Hippocampal formation (tissue), 2 donors: ENCODE measurements at places on chromosomes 3 and 15.

GRCh38 chr3:129261894-129262293, 12.5 kb downstream of the COPG1 start:
- no peak for DNase-seq

DNA sequence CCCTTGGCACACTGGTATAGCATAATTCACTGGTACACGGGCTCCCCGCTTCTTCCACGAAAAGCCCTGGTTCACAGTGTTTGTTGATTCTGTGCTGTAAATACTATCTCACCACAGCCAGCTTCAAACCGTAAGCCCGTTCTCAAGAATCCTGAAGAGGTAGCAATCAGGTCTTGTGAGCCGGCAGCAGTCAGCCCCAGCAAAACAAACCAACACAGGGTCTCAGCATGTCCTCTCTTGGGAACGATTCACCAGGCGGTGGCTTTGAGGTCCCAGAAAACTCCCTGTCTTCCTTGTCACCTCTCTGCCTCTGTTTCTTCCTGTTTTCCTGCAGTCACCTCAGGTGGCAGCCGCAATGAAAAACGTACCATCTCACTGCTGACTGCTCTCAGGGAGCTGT, 19.1 kb upstream of the FAM3D start:
- no peak for DNase-seq

DNA sequence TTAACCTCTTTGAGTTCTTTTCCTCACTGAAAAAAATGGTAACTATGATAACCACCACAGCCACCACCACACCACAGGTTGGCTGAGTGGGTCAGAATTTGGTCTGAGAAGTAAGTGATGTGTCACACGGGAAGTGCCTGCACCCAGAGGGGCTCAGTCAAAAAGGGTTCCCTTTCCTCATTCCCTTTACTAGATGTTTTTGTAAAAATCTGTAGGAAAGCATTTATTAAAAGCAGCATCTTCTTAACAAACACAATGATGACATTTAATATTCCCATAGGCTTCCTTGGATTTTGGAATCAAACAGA, 23.2 kb downstream of the CFAP92 start:
- DNase-seq = no peak

DNA sequence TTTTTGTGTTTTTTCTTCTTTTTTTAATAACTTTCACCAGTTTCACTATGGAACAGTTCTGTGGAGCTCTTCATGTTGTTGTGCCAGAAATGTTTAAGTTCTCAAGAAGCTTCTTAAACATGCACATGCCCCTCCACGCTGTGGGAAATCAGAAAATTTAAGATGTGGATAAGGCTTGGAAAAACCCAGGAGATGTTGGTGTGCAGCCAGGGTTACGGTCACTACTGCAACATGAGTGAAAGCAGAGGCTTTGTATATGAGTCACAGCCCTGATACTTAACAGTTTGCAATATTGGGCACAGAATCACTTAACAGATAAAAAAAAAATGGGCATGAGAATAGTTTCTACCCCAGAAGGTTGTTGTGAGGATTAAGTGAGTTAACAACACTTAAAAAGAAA, 399.9 kb downstream of the LRTM1 start:
- DNase-seq = no peak

DNA sequence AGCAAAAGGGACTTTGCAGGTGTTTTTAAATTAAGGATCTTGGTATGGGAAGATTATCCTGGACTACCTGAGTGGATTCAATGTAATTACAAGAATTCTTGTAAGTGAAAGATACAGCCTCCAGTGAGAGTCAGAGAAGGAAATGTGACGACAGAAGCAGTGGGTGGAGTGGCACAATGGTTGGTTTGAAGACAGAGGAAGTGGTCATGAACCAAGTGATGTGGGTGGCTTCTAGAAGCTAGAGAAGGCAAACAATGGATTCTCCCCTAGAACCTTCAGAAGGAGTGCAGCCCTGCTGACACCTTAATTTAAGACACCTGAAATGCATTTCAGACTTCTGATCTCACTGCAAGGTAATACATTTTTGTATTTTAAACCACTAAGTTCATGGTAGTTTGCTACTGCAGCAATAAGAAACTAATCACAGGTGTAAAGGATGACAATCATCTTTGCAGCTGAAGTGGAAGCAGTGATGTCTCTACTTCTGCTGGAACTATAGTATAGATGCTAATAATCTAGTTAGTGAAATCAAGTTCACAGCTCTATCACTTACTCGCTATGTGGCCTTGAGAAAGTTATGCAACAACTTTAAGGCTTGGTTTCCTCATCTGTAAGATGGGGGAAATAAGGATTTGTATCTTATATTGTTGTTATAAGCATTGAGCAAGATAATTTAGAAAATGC, 403.4 kb upstream of the SUCLG2 start:
- no peak for DNase-seq

DNA sequence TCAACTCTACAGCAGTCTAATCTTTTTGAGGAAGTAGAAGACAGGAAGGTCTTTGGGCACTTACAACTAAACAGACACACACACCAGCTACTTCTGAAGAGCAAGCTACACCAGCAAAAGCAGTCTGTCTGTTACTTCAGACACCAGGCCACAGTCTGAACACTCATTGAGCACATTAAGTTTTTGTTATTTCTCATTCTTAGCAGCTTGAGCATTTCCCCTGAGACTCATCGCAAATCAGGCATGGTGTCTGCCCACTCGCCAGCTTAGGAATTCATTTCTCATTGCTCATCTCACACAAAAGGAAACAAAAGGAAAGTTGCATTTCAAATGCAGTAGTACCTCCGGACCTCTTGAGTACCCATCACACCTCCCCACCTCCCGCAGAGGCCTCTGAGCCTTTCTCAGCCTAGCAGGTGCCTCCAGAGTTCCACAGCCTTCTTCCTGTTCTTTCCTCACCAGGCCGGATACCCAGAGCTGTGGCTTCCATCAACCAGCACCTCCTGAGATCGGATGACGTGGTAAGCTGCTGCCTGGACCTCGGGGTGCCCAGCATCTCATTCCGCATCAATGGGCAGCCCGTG, 302.0 kb downstream of the RYR3 start:
- no peak for DNase-seq

DNA sequence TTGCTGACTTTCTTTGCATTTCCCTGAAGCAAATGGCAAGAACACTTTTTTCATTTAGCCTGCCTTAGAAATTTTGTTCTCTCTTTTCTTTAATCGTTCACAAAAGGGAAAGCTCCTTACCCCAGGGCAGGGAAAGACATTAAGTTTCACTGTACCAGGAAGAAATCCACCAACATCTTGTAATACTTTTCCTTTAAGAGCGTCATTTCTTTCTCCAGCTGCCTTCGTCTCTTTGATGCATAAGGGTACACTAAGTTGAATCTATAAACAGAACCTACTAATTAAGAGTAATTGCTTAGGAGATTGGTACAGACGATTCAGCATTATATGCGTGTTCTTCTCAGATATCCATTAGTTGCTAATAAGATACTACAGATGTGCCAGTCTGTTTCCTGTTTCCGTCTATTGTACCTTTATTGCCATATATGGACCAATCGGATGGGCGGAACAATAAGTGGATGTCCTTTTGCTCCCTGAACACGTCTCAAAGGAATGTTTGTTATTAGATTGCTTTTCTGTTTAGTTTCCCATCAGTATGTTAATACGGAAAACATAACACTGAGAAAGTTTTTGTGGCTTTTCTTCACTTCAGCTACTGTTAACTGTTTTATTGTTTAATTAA, 276.7 kb upstream of the RARB start:
- DNase-seq = no peak

DNA sequence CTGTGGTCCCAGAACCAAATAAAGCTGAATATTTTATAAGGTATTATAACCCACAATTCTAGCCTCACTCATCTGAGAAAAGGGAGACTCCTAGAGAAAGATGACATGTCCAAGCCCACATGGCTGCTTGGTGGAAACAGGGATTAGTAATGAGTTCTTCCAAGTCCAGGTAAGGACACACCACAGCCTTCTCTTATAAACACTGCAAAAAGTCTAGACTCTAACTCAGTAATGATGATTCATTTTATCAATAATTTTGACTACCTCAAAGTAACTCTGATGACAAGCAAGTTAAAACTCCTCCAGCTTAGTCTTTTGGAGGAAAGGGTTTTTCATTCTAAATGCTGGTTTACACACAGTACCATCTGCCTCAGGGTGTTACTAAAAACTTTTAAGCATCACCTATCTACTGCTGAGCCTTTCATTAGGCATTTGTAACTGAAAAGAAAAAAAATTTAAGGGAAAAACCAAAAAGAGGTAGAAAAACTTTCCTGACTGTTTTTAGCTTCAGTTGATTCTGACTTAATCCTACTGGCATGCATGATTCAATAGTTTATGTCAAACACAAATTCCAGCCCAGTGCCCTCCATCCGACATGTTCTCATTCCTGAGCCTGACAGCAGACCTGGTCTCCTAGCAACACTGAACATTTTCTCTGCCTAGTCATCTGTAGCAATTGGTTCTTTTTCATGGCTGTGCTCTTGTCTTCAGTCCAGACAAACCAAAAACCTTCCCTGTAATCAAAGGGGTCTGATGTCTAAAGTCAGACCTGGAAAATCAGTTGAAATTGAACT, 43.9 kb downstream of the P3H2 start:
- no peak for DNase-seq

DNA sequence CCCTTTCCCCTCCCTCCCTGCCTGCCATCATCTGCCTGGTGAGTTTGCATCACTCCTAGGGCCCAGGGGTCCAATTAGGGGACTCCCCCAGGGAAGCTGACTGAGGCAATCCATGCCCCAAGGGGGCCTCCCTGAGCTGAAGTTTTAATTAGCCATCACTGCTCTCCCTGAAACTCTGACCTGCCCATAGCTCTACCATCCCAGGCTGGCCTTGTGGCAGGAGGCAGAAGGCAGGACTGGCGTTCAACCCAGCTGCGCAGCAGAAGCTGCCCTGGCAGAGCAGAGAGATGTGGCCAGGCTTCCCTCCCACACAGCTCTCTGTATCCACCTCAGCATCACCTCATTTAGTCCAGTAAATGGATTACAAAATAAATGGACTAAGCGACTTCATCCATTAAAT, 7.7 kb upstream of the C15orf39 start:
- no peak for DNase-seq

- DNase-seq = no peak
Observed at GRCh38 chr3:51637941-51638471, 33.0 kb upstream of the TEX264 start.

DNA sequence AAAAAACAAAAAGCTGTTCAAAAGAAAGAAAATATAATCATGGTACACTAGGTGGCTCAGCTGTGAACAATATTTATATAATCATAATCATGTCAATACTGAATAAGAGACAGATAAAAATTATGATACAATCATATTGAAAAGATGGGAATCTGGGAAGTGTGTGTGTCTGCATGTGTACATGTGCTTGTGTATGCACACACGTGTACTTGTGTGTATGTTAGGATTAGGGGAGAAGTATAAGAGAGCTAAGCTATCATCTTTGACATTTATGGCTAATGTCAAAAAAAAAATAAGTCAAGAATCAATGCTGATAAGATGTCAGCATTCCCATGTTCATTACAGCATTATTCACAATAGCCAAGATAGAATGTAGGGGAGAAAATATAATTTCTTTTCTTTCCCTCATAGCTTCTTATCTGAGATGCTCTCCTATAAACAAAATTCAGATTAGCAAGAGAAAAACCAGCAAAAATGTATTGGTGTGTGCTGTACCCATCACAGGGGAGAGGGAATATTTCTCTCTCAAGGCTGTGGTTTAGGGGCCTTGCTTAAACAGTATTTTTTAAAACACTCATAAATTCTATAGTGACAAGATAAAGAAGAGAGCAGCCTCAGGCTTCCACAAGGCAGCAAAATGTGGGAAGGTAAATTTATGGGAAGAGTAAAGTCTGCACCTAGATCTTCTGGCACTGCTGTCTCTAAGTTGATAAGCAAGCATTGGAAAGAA, 63.4 kb upstream of the ITGA11 start:
- no peak for DNase-seq

- no peak for DNase-seq
Observed at GRCh38 chr15:36755341-36756000, 176.0 kb downstream of the CDIN1 start.

DNA sequence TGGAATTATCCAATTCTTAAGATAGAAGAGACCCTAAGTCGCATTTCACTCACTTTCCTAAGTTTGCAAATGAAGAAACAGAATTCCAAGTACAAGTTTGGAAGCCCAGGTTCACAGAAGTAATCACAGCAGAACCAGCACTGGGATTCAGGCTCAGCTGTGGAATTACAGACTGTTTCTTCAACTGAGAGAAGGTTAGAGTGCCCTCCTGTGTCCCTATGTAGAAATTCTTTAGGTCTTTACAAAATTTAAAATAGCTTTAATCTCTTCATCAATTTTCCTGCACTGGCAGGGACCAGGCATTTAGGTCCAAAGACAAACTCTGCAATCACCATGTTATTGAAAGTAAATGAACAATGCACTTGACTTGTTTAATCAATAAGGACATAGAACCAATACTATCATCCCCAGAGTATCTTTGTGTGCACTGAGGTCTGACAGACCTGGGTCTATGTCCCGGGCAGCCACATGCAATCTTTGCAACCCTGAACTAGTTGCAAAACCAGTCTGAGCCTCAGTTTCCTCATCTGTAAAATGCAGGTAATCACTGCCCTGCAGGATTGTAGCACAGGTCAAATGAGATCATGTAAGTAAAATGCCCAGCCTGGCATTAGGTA, 96.3 kb upstream of the ZBED2 start:
- DNase-seq = no peak

- DNase-seq = no peak
Observed at GRCh38 chr3:33704891-33705290, 13.2 kb downstream of the CLASP2 start.

DNA sequence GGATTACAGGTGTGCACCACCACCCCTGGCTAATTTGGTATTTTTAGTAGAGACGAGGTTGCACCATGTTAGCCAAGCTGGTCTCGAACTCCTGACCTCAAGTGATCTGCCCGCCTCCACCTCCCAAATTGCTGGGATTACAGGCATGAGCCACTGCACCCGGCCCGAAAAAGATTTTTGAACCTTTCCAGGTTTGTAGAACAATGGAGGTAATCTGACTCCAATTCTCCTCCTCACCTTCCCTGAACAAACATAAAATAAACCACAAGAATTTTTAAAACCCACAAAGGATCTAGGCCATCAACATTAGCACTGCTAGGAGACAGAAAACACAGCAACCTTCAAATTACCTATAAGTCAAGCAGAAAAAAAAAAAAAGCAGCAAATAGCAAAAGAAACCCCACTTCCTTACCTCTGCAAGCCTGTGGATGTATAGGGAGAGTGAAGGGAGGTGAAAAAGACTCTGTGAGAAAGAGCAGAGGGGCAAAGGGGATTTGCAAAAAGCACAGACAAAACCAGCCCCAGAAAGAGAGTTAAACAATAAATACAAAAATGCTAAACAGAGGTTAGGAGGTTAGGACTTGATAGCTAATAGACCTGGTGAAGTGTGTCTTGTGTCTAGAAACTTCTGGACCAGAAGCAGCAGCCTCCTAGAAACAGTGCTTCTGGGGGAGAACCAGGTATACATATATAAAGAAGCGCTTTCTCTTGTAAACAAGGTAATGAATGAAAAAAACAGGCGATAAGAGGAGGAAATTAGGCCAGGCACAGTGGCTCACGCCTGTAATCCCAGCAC, 32.1 kb downstream of the TFDP2 start:
- DNase-seq = no peak

- DNase-seq = no peak
Observed at GRCh38 chr3:60594025-60594424, 657.2 kb downstream of the FHIT start.
